ENCODE measurements at places on chromosomes 11 and 22. TPM values are rescaled to one million over a fixed set of nuclear protein-coding genes. Genes with fewer than 3 reads are reported as not detected.

DNA sequence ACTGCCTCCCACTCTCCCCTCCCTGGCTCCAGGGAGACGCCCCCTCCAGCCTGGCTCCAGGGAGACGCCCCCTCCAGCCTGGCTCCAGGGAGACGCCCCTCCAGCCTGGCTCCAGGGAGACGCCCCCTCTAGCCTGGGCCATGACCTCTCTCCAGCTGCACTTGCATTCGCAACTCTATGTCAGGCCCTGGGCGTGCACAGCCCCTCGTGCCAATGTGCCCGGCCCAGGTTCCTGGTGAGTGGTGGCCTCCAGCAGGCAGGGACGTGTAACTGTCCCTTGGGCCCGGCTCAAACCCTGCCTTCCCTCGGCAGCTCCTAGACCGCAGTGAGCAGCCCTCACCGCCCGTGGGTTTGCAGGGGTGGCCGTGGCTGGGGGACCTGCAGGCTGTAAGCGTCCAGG is 6.9 kb downstream of the MUC6 start:
- DNase-seq: no peak

GRCh38 chr11:123144707-123145106 is 50.3 kb downstream of the CLMP start:
- no peak for DNase-seq

- no peak for DNase-seq
These were observed 3.3 kb upstream of the TPP1 start for GRCh38 chr11:6622261-6623171.

DNA sequence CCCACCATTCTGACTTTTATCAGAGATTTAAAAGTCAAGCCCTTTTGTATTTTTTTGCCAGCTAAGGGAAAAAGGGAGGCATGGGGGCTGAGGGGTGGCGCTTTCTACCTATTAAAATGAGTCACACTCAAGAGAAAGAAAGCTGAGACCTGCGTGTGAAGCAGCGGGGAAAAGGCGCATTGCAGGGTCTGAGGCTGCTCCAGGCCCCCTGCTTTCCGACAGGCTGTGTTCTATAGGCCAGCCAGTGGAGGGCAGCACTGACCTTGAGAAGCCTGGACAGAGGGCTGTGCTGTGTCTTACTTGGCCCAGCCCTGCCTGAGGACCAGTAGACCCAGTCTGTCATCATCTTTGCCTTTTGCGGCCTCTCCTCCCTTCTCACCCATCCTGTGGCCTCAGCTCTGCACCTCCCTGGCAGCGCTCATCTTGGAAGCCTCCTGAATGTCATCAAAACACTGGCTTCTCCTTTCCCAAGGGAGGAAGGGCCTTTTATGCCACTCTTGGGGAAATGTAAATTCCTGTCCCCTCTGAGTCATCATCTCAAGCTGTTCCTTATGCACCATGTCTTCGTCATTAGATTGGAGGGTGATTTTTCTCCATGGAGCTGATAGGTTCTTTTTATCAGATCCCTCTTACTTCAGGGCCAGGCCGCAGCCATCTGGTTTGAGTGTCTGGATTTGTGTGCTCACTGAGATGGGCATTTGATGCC is 12.6 kb upstream of the MAPK8IP1 start:
- no peak for DNase-seq

DNA sequence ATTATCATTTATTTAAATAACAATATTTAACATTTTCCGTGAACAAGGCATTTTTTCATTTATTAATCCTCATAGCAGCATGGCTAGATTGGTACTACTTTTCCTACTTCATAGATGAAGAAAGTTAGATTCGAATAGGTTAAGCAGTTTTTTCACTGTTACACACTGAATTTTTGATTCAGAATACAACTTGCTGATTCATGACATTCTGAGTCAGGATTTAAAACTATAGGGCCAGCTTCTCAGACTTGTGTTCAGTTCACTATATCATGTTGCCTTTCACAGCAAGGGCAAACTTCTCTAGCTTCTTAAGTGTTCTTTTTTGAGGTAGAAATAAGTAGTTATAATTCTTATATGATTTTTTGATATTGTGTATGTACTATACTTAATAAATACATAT is 31.5 kb downstream of the CYP2R1 start:
- no peak for DNase-seq

DNA sequence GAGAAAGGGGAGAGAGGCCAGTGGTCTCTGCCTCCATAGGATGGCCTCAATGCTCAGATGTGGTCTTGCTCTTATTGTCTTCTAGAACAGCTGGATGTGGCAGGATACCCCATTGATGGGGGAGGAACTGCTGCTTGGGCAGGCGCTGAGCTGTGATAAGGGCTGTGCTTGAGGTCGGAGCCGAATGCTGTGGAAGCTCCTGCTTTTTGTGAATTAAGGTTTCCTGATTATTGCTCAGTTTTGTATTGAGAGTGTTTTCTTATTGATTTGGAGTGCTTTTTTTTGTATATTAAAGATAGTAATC is 57.2 kb downstream of the CABIN1 start:
- DNase-seq: no peak

- no peak for DNase-seq
These were observed 99.3 kb downstream of the WNT7B start for GRCh38 chr22:45877651-45878050.

DNA sequence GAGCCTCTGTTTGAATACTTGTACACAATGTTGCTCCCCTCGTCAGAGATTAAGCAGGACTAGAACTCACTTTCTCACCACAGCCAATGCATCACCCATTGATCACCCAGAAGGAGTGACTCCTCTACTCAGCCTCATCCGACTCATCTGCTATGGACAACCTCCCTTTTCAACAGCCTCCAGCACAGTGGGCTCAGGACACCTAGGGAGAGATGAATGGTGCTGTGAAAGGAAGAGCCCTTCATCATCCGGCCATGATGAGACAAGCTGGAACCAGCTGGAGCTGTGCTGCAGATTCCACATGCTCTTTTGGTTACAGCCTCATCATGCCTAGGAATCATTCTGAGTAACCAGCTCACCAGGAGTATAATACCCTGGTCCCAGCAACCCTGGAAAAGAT is 15.5 kb downstream of the C11orf91 start:
- no peak for DNase-seq

DNA sequence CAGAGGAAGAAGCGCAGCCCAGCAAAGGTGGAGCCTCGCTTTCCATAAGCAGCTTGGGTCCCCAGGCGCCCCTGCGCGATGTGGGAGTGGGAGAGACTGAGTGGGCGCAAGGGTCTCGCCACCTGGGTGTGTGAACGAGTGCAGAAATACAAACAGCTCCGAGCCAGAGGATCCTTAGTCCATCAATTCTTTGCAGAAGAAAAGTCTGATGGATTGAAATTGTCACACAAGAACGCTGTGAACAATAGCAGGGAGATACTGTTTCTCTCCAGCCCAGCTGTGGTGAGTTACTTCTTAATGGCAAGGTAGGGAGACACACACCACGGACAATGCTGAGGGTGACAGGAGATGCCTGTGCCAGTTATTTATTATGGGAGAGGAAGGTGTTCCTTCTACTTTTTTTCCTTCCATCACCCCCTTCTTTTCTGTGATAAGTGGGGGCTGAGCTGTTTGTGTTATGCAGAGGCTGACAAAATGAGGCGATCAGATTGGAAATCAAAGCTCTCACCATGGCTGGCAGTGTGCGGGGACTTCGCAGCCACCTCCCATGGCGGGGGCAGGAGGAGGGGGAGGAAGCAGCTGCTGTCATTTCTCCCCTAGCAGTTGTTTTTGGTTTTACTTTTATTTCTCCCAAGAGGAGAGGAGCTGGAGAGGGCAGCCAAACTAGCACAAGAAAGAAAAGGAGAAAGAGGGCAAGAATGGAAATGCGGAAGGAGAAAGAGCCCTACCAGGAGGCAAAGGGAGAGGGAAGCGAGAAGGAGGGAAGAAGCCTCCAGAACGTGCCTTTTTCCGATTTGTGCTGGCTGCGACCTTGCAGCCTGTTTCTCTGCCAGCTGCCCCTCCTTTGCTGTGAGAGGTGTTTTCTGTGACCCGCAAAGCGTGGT is 755.8 kb downstream of the NTM start:
- DNase-seq: no peak

- DNase-seq: no peak
These were observed 597.1 kb downstream of the BUD13 start for GRCh38 chr11:116175707-116176106.

- DNase-seq: no peak
These were observed 175.7 kb downstream of the MAML2 start for GRCh38 chr11:96167203-96167758.

- no peak for DNase-seq
These were observed 28.0 kb downstream of the TRIM66 start for GRCh38 chr11:8654503-8654902.

DNA sequence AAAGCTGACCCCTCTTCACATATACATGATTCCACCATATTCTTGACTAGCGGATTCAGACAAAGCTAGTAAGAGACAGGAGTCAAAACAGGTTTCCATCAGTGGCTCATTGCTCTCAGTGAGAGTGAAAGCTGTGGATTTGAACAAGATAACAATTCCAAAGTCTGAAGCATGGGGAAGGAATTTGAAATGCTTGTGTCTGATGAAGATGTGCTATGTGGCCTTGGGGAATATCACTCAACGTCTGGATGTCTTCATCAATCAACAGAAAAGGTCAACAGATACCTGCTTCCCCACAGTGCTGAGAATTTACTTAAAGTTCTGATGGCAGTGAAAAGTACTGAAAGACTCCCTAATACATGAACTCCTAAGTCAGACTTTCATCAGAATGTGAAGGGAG is 46.9 kb upstream of the SESN3 start:
- no peak for DNase-seq

DNA sequence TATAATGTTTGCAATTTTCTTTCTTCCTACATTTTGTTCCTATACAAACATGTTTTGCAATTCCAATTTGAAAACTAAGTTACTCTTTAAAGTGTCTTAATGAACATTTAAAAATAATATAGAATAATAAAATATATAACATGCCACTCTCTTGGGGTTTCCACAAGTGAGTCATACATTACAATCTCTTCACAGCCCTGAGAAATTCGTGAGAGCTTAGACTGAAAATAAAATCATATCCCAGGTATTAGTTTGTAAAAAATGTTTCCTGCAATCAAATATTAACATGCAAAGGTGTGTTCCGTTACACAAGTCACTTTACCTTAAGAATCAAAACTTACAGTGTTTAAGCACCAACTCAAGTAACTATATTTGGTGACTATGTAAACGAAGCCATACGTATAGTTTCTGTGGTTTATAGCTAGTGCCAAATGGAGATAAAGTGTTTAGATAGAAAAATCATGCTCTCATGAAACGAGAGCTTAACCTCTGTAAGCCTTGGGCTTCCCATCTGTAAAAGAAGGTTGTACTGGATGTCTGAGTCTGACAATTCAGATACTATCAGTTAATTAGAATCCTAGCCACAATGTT is 253.6 kb upstream of the ANO3 start:
- no peak for DNase-seq

- no peak for DNase-seq
These were observed 73.1 kb upstream of the GDPD4 start for GRCh38 chr11:77374611-77375031.

GRCh38 chr11:46057489-46057888 is 63.8 kb downstream of the PHF21A start:
- no peak for DNase-seq

- no peak for DNase-seq
These were observed 1077.9 kb downstream of the DLG2 start for GRCh38 chr11:84549217-84549616.

DNA sequence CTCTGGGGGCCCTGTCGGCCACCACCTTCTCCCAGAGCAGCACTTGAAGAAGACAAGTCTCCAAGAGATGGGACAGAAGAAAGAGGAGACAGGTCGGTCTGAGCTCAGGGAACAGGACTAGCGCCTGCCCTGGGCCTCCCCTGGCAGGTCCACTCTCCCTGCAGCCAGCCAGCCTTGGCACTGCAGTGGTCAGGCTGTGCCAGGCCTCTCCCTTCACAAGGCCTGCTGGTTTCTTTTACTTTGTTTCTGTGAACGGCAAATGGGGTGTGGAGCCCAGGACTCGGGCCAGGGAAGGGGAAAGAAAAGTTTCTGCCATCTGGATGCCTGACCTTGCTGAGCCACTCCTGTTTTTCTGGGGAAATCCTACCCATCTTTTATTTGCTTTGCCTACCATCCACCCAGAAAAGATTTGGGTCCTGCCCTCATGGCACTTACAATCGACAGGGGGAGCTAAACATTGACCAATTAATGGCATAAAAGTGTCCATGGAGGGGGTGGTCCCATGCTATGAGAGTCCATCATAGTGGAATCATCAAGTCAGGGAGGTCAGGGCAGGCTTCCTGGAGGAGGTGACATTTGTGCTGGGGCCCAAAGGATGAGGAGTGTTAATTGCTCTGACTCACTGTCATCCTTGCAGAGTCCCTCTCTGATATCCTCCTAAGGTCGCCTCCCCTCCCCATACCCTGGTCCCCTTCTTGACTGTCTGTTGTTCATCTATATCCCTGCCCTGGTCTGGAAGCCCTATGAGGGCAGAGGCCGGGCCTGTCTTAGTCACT is 65.2 kb downstream of the NFAM1 start:
- no peak for DNase-seq

DNA sequence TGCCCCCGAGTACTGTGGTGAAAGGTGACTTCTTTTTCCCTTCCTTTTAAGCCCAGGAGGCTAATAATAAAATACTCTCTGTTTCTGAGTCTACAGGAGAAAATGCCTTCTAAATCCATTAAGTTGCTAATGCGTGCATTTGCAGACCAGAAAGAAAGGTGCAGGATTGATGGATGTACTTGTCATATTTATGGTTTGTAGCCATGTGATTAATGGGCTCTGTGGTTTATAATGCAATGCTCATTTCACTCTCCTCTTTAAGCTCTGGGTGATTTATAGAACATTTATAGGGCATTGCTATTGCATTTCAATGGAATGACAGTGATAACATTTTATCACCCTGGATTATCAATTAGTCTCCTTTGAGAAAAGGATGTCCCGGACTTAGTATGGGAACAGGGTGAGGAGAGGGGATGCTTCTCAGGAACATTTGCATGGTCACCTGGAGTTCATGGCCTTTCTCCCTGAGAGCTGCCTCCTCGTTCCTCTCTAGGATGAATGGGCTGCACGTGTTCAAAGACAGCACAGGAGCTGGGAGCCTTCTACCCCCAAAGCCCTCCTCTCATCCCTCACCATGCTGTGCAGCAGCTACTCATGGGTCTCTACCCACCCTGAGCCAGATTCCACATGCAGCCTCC is 82.8 kb upstream of the HMGXB4 start:
- DNase-seq: no peak

OVCH2 gene
- total RNA-seq: not detected

TMEM191B gene
- not detected for total RNA-seq

RASGRP2 gene
- 19.5 TPM for total RNA-seq

PNPLA5 gene
- not detected for total RNA-seq

C11orf86 gene
- total RNA-seq: not detected

CRYBA4 gene
- not detected for total RNA-seq

OR8D1 gene
- not detected for total RNA-seq

ARAP1 gene
- 88.6 TPM for total RNA-seq

PTPN5 gene
- not detected for total RNA-seq

RAPSN gene
- total RNA-seq: 0.62 TPM

TMEM121B gene
- total RNA-seq: 0.20 TPM

PHOX2A gene
- not detected for total RNA-seq

APOL3 gene
- 52.4 TPM for total RNA-seq

APOBEC3B gene
- 17.9 TPM for total RNA-seq
